ENCODE measurements at places on chromosomes 13 and 19. TPM values are rescaled to one million over a fixed set of nuclear protein-coding genes. Genes with fewer than 3 reads are reported as not detected.
A peak's percentile ranks its signal among the peaks of the same experiment; 100 is the strongest.

NKPD1 gene
- total RNA-seq = 1.3 TPM

DNA sequence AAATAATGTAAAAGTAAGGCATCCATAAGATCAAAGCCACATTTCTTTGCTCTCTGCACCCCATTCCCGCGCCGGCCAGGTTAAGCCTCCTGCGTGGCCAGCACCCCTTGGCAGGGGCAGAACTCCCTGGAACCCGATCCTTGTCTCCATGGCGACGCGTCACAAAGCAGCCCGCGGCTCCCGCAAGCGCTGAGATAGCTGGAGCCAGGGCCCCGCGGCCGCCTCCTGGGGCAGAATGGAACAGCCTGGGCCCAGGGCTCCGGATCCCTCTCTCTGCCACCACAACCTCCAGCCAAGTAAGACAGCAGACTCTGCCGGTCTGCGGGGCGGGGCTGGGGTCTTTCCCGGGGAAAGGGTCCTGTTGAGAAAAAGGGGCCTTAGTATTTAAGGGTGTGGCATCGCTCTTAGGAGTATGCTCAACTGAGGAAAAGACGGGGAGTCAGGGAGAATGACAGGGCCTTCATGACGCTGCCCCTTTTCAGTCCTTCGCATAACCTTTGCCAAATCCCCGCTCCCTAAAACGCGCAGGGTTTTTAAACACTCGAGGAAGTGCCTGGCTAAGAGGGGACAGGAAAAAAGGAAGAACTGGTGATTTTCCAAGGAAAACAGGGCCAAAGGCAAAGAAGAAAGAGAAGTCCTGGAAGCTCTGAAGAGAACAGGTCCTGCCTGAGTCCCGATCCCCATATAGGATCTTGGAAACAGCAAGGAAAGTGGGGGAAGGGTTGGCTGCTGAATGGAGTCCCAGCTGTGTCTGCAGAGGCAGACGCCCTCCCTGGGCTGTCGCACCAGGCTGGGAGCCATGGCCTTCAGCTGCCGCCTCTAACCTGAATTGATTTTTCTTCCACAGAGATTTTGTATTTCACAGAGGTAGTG lies at the start of gene TEX26:
Gene TEX26 (plus strand): TSS at position 176 of the 873 bp plus-strand sequence. CDS start 60 bp downstream, at position 236.
- DNase-seq = no peak

GRCh38 chr19:46014941-46015686 lies 7.7 kb downstream of the PGLYRP1 start:
- DNase-seq = peak; percentile 69

DNA sequence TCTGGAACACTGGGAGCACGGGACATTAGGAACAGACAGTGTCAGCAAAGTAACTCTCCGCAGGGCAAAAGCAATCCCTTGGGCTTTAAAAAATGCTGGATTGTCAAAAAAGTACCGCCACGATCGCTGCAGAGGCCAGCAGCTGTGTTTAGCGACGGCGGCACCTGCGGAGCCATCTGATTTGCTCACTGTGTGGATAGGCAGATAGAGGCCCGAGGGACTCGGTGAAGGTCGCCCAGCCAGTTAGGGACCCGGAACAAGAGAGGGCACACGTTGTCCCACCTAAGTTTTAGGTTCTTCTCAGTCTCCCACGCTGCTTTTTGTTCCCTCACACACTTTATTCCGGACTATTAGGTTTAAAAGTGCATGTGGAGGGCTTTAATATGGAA lies 238.3 kb downstream of the TEX29 start:
- no peak for DNase-seq

GRCh38 chr13:81745391-81745790 lies 1404.5 kb upstream of the SPRY2 start:
- no peak for DNase-seq

- DNase-seq = no peak
These were observed 34.1 kb upstream of the POU2F2 start for GRCh38 chr19:42166316-42166715.

GRCh38 chr19:31256593-31256960 lies 92.7 kb downstream of the TSHZ3 start:
- no peak for DNase-seq

Data from T-cell (primary cell).